ENCODE measurements at places on chromosomes 5 and 9. TPM values are rescaled to one million over a fixed set of nuclear protein-coding genes. Genes with fewer than 3 reads are reported as not detected.

The PCDHB15 gene
- 17.6 TPM for polyA plus RNA-seq

DNA sequence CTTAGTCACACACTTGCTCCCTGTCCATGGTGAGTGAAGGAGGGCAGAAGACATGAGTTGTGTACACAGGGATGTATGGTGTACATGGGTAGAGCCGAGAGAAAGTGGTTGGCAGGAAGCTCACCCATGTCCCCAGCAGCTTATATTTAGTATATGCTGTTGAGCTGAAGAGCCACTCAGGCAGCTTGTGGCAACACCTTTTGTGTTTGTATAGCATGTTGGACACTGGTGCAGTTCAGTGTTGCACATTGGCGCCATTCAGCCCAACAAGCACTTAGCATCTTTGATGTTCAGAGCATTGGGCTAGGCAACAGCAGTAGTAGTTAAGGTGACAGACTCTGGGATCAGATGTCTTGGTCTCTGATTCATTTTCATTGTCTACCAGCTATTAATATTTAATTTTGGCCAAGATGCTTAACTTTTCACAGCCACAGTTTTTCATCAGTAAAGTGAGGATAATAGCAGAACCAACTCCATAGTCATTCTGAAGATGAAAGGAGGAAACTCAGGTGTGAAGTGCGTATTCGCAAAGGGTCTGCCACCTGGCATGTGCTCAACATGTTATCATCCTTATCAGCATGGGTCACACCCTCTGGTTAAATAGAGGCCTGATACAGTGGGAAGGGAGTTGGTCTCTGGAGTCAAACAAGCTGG is 184.8 kb downstream of the NR3C1 start:
- DNase-seq: no peak

- DNase-seq: no peak
Measured at GRCh38 chr9:131104016-131104740, 7.8 kb downstream of the AIF1L start.

The GABRA6 gene
- not detected for polyA plus RNA-seq

The LHX3 gene
- not detected for polyA plus RNA-seq

The FYB1 gene
- polyA plus RNA-seq: 4.3 TPM

The WHRN gene
- 7.8 TPM for polyA plus RNA-seq

Data from left renal pelvis (tissue), 4 donors.